ENCODE measurements at places on chromosomes 1 and 21.

- no peak for DNase-seq
These were observed 8.9 kb downstream of the VSIG8 start for GRCh38 chr1:159853417-159854115.

DNA sequence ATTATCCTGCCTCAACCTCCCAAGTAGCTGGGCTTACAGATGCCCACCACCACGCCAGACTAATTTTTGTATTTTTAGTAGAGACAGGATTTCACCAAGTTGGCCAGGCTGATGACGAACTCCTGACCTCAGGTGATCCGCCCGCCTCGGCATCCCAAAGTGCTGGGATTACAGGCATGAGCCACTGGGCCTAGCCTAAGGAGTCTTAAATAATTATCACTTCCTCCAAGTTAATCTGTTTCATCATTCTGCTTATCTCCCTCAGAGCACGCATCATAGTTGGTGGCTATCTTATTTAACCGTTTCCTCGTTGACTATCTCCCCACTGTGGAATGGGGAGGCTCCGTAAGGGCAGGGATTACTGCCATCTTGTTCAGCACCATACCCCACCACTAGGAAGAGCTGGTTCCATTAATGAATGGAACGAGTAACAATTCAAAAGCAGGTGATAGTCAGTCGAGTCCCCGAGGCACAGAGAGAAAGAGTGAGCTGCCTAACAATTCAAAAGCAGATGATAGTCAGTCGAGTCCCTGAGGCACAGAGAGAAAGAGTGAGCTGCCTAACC lies 52.7 kb downstream of the GLUL start:
- DNase-seq: no peak

- no peak for DNase-seq
These were observed 15.3 kb upstream of the C1orf185 start for GRCh38 chr1:51086496-51087271.

GRCh38 chr1:246365708-246366107 lies 141.4 kb downstream of the SMYD3 start:
- DNase-seq: no peak

DNA sequence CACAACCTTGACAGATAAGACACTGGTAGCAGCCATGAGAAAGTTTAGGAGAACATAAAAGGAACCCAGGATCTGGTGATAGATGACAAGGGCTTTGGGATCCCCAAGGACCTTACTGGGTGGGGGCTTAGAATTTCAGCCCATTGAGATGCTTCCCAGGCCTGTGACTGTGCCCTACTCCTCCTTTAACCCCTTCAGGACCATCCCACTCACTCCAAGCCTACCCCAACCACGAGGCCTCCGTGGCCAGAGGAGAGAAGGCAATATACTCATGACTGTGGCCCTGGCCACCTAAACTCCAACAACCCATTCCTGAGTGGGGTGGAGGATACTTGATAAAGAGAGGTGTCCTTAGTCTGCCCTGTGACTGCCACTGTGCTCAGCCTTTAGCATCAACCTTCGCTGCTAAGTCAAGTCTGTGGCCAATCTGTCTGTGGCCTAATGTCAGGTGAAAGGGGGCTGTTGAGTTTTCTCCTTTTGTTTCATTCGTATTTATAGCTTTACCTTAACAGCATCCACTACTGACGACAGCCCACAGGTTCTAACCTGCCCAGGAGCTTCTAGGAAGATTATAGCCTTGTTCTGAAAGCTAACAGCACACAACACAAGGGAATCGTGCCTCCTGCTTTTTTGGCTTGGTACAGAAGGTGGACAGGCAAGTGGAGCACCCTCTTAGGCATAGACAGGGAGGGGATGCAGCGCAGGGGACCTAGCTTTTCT lies 16.9 kb upstream of the BCAR3 start:
- DNase-seq: no peak

DNA sequence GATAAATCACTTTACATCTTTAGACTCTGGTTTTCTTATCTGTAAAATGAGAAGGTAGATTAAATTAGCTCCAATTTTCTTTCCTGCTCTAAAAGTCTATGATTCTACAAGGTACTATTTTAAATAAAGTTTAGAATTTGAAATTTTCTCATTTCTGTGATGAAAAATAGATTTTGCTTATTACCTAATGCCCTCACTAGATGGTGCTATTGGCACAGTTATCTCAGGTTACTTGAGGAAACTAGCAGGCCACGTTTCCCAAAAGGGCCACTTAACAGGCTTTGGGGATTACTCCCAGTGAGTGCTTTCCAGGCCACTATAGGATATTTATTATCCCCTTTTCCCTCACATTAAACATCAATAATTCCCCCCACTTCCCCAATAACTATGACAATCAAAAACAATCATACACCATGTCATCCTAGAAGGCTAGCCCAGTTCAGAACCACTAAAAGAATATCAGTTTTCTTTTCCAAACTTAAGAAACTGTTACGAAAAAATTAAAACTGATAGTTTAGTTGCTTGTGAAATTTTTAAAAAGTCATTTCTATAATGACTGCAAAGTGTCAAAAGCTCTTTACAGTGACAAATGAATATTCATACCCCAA lies 30.6 kb downstream of the OMA1 start:
- no peak for DNase-seq
